ENCODE measurements at places on chromosomes 3 and 15.

GRCh38 chr3:17052363-17052762 lies 167.6 kb downstream of the PLCL2 start:
- DNase-seq, result no peak

- DNase-seq, result no peak
These were observed 765.6 kb downstream of the PLOD2 start for GRCh38 chr3:145395421-145395820.

- no peak for DNase-seq
These were observed 217.6 kb downstream of the TPRG1 start for GRCh38 chr3:189389346-189389745.

- DNase-seq, result no peak
These were observed 4.8 kb downstream of the MYO5C start for GRCh38 chr15:52290800-52291199.

DNA sequence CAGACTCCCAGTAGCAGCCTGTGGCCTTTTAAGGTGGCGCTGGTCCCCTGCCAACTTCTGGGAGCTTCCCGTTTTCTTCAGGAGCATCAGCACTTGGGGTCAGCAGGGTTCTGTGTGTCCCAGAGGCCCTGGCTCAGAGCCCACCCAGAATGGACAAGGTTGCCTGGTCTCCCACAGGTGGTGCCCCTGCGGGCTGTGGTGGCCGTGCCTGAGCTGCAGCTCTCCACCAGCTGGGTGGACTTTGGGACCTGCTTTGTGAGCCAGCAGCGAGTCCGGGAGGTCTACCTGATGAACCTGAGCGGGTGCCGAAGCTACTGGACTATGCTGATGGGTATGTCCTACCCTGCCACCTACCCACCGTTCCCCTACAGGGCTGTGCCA lies 15.5 kb downstream of the ACAA1 start:
- no peak for DNase-seq

DNA sequence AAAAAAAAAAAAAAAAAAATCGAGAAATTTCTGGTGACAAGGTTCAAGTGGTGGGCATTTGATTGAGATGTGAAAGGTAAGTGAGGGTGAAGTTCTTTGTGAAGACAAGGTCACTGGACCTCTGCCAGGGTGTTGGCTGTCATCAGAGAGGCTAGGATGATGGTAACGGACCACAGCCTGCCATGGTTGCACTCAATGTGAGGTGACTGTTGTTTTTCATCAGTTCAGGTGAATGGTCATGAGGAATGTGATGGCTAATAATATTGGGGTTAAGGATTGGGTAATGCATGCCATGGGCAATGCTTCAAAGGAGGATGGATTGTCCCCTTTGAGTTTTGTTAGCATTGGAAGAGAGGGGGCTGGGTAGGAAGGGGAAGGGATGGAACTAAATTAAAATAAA lies 4.3 kb upstream of the ALPK3 start:
- no peak for DNase-seq

DNA sequence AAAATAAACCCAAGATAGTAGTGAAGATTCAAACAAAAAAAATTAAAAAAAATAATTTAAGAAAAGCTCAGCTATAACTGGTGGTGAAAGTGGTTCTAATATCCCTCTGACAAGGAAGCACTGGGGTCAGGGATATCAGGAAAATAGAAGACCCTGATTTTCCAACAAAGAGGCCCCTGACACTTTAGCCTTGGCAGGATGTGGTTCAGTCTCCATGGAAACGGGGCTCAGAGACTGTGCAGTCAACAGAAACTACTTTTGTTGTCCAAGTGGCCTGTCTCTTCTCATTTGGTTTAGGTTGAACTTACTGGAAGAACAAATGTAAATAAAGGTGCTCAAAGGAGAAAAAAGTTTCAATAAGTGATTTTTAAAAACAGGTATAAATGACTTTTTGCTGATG lies 27.2 kb downstream of the INTS14 start:
- DNase-seq, result no peak

- DNase-seq, result peak; percentile 46
These were observed 45.6 kb downstream of the DLEC1 start for GRCh38 chr3:38084334-38085310.

- DNase-seq, result no peak
These were observed 537.1 kb downstream of the RSL24D1 start for GRCh38 chr15:54659646-54660045.

GRCh38 chr3:53707222-53707621 lies 139.0 kb downstream of the CHDH start:
- no peak for DNase-seq

GRCh38 chr15:101000271-101000681 lies 81.1 kb downstream of the LRRK1 start:
- no peak for DNase-seq

GRCh38 chr3:171269542-171269941 lies 190.7 kb downstream of the TNIK start:
- no peak for DNase-seq

DNA sequence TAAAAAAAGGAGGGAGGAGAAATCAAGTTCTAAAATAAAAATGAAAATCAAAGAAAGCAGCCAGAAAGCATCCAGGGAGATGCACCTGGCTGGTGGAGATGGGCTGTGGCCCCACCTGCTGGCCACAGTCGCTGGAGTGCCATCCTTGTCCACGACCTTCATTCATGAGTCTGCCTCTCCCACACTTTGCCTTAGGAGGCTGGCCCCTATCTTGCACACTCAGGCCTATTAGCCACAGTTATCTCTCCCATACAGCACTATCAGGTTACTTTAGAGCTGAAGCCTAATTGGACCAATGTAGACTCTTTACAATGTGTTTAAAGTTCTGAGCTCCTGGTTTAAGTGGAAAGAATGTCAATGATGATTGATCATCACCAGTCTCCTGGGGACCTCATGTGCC lies 392.0 kb upstream of the RORA start:
- peak; percentile 82 for DNase-seq

DNA sequence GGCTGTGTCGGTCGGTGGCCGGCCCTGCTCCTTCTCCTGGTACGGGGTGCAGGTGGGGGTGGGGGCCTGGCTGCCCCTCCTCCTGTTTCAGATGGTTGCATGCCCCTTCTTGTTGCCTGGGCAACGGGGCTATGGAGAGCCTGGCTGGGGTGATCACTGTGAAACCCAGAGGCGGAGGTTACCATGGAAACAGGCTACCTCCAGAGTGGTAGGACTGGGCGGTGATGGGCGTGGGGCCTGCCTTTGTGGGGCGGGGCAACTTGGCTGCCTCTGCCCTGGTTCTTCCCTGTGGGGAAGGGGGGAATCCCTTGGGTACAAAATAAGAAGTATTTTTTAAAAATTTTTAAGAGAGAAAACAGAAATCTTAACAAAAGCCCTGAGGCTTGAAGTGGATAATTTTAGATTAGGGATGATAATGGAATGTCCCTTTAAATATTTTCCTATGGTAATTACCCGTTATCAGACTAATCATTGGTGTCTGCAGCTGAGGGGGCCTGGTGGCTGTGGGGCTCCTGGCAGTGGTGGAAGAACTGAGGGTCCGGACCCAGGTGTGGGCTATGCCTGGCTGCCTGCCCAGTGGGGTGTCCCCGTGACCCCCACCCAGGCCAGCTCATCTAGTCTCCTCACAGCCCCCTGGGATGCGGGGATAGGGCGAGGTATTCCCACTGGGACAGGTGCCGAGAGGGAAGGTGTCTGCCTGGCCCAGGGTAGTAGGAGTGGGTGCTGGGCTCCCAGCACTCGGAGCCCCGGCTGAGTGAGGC lies 32.5 kb downstream of the PLXNA1 start:
- no peak for DNase-seq

GRCh38 chr3:29275309-29275708 lies 5.6 kb upstream of the RBMS3 start:
- no peak for DNase-seq

- no peak for DNase-seq
These were observed 163.2 kb downstream of the FBLN2 start for GRCh38 chr3:13711911-13712650.

- DNase-seq, result peak; percentile 66
These were observed 86.2 kb upstream of the PIAS1 start for GRCh38 chr15:67967871-67968431.

GRCh38 chr15:35540021-35540420 lies 5.9 kb downstream of the DPH6 start:
- no peak for DNase-seq

DNA sequence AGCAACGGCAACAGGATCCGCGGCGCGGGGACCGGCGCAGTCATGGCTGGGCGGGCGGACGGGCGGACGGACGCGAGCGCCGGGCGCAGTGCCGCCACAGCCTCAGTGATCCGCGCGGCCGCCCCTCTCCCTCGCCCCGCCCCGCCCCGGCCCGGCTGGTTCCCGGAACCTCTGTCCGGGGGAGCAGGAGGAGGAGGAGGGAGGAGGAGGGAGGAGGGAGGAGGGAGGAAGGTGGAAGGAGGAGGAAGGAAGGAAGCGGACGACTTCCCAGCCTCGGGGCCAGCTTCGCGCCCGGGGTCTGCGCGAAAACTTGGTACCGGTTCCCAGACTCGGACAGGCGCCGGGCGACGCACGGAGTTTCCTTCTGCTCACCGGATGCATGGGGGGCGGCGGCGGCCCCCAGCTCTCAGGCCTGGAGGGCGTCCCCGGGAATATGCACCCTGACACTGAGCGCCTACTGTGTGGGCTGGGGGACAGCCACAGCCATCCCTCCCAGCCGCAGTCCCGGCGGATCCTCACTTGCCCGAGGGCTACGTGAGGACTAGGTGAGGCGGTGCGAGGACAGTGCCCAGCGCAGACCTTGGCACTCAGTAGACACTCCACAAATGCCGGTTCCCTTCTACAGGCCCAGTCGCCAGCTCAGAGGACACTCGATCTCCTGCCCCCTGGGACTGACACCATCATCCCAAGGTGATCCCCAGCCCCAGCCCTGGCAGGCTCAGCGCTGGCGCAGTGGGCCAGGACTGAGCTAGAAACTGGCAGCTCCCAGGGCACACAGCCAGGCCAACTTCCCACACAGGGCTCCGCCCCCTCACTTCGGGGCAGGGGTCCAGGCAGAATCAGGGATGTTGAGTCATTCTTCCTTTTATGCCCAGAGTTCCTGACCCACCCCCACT lies at the start of gene SHISA5:
Gene SHISA5, minus strand, starts transcription at position 124 of the 896 bp plus-strand sequence. Its CDS starts 80 bp downstream, at position 44.
- DNase-seq, result peak; percentile 77

- DNase-seq, result no peak
These were observed 58.0 kb downstream of the GABRG3 start for GRCh38 chr15:27028858-27029477.

DNA sequence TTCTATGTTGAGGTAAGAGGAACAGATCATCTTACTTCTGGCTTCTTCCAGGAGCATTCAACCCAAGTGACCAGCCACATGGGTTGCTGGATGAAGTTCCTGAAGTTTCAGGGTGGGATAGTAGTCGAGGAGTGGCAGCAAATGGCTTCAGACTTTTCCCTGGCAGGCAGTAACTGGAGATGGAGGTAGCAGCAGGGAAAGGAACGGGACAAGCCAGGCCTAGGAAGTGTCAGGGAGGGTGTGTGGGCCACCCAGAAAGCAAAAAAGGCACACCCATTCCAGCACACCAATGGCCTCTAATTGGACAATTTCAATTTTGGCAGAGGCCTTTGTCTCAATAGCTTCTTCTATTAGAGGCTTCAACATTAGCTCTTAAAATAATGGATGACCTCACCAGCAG lies 498.6 kb upstream of the ATP11B start:
- DNase-seq, result no peak

DNA sequence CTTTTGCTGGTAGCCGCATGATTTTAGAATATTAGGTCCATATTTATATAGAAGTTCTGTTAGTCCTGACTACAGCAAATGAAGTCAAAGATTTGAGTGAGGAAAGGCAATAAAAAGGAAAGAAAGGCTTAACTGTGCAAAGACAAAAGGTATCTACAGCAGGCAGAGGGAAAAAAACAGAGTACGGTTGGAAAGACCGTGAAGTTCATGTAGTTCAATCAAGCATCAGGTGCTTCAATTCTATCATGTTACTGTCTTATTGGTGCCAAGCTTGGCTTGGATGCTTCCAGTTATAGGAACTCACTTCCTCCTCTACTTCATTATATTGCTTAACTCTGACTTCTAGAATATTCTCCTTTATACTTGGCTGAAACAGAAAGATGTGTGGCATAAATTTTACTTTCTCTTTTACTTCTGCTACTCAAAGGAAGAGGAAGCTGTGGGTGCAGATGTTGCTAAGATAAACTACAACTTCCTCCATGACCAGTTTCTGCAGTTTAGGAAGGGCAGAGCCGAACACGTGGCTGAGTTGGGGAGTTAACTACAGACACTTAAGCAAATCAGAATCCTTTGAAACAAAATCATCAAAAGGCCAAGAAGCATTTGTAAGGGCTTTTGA lies 72.6 kb upstream of the ZBED2 start:
- no peak for DNase-seq

DNA sequence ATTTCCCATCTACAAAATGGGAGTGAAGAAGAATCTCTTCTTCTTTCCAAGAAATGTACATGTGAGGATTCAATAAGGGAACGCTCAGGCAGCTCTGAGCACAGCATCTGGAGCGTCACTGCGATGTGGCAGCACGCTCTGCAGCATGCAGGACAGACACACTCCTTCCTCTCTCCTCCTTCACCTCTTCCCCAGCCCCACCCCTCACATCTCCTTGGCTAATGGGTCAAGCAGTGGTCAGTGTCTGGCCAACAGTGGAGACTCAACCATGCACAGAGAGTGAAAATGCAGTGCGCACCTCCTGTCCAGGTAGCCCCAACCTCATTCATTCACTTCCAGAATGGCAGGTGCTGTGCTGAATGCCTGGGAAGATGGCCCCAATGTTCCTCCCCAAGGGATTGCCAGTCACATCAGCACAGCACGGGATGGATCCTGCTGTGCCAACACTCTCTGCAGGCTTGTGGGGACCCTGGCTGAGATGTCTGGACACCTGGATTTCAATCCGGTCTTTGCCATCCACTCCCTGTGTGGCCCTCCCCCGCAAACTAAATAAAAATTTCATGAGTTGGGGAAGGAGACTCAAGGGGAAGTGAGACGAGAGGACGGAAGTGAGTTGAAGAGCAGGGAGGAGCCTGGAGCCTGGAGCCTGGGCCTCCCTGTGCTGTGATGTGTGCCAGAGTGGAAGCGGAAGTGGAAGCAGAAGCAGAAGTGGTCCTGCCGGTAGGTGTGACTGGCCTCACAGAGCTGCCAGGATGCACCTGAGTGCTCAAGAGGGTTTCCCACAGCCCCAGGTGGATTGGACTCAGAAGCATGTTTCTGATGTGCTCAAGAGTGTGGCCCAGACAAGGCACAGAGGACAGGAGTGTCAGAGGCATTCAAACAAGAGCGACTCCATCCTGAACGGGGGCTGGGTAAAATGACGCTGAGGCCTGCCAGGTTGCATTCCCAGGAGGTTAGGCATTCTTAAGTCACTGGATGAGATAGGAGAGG lies 163.9 kb downstream of the SMAD6 start:
- no peak for DNase-seq

DNA sequence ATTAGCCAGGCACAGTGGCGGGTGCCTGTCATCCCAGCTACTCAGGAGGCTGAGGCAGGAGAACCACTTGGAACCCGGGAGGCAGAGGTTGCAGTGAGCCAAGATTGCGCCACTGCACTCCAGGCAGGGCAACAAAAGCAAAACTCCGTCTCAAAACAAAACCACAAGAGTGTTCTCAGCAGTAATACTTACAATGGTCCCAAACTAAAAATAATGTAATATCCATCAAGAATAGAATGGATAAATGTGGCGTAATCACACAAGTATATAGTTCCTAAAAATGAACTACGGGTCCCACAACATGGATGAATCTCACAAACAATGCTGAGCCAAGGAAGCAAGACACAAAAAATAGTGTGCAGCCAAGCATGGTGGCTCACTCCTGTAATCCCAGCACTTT lies 39.2 kb downstream of the STAG1 start:
- DNase-seq, result no peak

Data from K562 (cell line).